ENCODE measurements at places on chromosomes 6 and 20. TPM values are rescaled to one million over a fixed set of nuclear protein-coding genes. Genes with fewer than 3 reads are reported as not detected.

DNA sequence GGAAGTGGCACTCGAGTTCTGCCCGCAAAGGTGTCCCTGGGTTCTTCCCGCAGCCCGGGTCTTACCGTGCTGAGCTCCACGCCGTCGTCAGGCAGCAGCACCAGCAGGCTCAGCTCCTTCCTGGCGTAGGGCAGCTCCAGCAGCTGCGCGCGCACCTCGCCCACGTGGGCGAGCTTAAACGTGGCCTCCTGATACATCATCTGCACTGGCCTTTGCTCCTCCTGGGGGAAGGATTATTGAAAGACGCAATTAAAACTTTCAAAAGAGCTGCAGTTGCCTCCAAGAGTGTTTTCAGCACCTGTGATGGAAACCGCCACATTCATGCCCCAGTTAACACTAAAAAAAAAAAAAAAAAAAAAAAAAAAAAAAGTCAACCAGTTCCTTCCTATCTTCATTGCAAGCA, 11.3 kb downstream of the SERPINB9 start:
- DNase-seq = no peak

DNA sequence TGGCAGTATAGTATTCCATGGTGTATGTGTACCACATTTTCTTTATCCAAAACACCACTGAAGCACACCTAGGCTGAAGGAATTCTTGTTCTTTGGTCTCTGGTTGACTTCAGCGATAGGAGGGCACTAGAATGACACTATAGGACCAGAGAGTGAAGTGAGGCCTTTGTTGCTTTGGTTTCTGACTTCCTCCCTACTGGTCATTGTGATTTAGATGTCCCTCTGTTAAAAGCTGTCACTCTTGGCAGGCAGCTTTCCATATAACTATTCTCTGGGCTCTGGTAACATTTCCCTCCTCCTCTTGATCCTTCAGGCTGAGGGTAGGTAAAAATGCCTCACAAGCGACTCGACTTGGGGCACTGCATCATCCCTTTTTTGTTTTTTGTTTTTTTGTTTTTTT, 236.3 kb downstream of the MAFB start:
- DNase-seq = no peak

- DNase-seq = no peak
Measured at GRCh38 chr6:151241853-151242252, 2.1 kb downstream of the AKAP12 start.

GRCh38 chr6:139983555-139984276, 609.3 kb upstream of the CITED2 start:
- DNase-seq = no peak

DNA sequence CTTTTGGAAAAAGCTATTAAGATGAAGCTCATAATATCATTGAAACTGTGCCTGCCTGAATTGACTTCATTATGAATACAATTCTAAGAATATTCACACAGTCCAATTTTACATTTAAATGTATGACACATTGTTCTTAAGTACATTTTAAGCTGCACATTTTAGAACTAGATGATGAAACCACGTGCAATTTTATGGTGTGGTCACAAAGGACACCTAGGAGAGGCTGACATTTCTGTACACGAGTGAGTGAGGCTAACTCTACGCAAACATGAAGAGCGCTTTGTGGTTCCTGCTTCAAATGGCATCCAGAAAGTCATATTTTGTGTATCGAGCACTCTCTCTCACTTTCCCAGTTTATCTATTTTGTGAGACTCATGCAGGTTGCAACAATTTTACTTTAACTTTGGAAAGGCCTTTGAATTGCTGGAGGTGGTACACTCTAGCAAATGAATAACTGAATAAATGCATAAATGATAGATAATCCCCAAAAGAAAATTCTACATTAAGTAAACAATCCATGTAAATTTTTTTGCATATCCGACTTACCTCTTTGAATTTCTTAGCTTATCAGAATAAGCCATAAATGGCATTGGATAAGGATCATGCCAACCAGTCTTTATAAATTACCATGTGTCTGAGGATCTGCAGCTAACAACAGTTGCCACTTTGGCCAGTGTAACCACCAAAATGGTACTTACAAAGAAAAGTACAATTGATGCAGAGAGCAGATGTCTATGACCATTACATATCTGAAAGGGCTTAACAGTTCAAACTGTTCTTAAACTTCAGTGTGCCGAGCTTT, 97.3 kb downstream of the NRSN1 start:
- no peak for DNase-seq

DNA sequence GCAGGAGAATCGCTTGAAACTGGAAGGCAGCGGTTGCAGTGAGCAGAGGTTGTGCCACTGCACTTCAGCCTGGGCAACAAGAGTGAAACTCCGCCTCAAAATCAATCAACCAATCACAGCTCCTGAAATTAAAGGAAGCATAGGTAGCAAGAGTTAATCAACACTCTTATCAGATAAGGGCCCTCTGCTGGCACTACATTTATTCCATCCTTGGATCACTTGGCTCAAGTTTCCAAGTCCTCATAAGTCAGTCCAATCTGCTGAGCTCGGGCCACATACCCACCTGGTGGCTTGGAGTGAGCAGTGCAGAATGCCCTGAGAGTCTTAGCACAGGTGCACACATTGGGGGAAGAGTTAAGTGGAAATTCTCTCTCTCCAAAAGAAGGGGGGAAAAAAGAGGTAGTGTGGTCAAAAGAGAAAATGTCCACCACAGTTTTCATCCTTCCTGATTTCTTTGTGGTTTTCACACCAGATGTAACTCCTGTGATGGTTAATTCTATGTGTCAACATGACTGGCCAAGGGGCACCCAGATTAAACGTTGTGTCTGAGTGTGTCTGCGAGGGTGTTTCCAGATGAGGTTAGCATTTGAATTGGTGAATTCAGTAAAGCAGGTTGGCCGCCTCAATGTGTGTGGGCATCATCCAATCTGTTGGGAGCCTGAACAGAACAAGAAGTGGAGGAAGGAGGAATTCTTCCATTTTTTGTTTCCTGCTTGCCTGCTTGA, 14.2 kb upstream of the FAM8A1 start:
- no peak for DNase-seq

GRCh38 chr6:155186052-155186658, 77.7 kb upstream of the CLDN20 start:
- no peak for DNase-seq

GRCh38 chr20:50260479-50261221, 70.0 kb downstream of the CEBPB start:
- DNase-seq = no peak

GRCh38 chr20:21708738-21709534, 3.5 kb downstream of the PAX1 start:
- DNase-seq = no peak

DNA sequence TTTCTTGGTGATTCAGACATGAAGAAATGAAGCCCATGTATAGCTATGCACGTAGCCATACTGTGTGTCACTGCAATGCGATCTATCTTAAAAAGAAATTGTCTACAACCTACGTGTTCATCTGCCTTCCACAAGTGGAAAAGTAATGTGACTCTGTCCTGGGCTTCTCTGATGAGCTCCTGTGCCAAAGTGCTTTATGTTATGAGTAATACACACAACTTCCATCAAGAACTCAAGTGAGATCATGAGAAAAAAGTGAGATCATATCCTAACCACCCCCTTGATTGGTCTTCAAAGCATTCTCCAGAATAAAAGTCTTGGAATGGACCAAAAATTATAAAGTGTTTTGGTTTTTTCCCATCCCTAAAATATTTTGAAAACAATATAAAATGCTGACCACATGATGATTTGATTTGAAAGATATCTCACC, 114.3 kb downstream of the DST start:
- no peak for DNase-seq

DNA sequence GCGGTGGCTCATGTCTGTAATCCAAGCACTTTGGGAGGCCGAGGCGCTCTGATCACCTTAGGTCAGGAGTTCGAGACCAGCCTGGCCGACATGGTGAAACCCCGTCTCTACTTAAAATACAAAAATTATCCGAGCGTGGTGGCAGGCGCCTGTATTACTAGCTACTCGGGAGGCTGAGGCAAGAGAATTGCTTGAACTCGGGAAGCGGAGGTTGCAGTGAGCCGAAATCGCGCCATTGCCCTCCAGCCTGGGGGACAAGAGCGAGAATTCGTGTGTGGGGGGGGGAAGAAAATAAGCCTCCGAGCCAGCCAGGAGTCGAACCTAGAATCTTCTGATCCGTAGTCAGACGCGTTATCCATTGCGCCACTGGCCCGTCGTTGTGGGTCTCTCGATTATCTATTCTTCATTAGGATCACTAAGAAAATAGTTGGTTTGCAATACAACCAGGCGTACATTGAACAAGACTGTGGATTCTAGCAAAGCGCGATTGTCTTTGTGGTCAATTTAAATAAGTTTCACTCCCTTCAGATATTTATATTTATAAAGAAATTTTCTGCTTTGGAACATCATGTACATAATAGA, 33.9 kb upstream of the PRSS16 start:
- no peak for DNase-seq

DNA sequence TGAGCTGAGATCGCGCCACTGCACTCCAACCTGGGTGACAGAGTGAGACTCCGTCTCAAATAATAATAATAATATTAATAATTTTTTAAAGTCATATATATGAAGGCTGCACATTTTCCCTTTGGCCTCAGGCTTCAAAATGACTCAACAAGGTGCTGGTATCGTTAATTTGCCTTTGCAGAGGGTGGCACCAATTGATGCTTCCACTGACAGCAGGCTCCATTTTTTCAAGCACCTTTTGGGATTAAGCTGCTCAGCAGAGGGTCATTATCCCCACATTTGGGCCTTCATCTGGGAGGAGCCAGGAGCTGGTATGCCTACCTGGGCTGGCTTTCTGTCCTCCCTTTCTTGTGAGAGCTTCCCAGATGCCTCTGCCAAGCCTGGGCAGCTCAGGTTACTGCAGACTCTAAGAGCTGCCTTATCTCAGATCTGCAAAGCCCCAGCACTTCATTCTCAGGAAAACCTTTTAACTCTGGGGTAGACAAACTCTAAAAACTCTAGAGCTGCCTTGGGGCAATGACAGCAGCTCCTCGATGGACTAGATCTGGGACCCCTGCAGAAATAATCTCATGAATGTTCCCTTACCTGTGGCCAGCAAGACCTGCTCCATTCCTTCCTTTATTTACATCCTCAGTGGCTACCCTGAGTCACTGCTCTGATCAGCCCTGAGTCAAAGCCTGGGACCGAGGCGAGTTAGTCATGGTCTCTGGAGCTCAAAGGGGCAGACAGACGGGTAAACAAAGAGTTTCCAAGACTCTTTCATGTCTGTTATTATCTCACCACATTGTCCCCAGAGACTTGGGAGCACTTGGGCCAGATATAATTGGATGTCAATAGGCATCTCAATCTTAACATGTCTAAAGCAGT, 80.0 kb upstream of the EYA2 start:
- DNase-seq = no peak

DNA sequence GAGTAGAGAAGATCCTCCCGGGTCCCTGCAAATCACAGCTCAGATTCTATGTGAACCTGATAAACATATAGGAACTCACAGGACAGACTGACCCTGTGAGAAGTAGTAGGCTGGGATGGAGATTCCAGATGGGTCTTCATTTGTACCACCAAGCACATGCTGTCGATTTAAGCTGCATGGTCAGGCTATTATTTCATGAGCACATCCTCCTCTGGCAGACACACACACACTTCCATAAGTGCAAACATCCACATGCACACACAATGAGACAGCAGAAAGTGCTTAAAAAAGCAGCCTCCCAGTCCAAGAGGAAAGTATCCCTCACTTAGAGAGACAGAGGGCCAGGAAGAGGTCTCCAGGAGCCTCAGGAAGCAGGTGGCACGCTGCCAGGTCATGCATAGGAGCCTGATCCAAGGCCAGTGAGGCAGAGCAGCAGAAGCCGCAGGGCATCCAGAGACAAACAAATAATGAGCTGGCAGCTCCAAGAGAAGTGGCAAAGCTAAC, 131.8 kb downstream of the UNC5CL start:
- DNase-seq = no peak

DNA sequence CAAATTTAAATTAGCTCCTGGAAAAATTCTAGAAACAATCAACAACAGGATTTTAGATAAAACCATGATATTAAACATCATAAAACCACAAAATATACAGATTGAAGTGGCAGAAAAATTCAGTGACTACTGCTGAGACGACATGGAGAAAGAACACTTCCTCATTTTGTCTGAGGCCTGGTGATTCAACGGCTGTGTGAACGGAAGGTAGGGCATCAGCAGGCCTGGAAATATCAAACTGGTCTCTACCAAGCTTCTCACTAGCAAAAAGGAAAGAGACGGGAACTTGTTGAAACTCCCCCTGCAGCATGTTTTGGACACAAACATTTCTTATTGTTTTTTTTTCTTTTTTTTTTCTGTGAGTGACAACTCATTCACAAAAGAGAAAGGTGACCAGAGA, 58.0 kb upstream of the AHI1 start:
- no peak for DNase-seq

DNA sequence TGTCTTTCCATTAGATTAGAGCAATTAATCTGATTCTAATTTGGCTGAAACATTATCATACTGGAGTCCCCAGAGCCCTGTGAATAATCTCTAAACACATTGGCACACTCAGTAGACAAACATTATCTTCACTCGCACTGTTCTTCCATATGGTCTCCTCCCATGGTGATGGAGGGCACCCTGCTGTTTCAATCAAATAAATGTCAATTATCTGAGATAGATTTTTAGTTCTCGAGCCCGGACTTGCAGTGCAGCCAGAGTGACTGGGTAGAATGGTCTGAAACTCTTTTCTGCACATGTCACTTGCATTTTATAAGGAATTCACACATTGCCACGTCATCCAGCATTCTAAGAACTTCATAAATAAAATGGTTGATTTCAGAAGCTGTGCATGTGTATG, 90.6 kb upstream of the MAP3K7 start:
- no peak for DNase-seq

- DNase-seq = no peak
Measured at GRCh38 chr20:8156235-8157079, 24.4 kb downstream of the PLCB1 start.

DNA sequence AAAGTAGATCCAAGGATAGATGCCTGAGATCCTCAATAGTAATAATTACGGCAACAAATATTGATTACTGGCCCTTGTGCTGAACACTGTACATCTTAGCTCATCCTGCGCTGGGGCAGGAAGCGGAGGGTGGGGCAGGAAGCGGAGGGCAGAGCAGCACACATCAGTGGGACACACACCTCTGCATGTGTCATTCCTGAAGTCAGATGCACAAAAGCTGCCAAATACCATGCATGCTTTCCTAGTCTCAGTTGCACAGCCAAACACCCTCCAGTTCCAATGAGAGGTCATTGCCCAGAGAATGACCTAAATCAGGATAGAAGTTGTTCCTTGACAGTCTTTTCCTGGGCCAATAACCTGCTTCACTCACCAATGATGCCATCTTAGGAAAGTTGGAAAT, 74.4 kb upstream of the FOXC1 start:
- DNase-seq = no peak

The RRAGD gene
- 0.26 TPM for total RNA-seq

The FIG4 gene
- total RNA-seq = 4.1 TPM

The FAM83B gene
- 3.6 TPM for total RNA-seq

The LY86 gene
- not detected for total RNA-seq

The SRSF6 gene
- total RNA-seq = 60.3 TPM

The SOX18 gene
- 16.7 TPM for total RNA-seq

The TGIF2 gene
- total RNA-seq = 35.7 TPM

The SLC22A7 gene
- total RNA-seq = not detected

The TAPBP gene
- 41.0 TPM for total RNA-seq

The IPCEF1 gene
- total RNA-seq = 3.7 TPM

The QKI gene
- 171 TPM for total RNA-seq

The PSMB1 gene
- 109 TPM for total RNA-seq

The SLC22A16 gene
- total RNA-seq = not detected

The OXT gene
- not detected for total RNA-seq
